ENCODE measurements at places on chromosomes 7 and 10.

GRCh38 chr7:1529383-1530116, 952 bp upstream of the MAFK start:
- DNase-seq: no peak

DNA sequence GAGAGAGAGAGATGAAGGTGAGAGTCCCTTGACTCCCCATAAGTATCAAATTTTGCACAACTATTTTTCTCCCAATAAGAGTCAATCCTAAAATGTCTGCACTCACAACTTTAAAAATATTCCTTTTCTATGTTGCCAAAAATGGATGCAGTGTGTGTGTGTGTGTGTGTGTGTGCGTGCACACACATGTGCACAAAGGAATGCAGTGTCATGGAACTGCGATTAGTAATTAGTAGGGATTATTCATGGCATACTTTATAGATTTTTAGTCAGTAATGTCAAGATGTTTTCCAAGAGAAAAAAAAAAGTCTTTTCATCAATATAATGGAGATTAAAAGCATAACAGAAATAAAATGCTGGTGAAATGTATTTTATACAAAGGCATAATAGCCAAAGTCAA, 179.1 kb upstream of the LRRTM3 start:
- peak; percentile 43 for DNase-seq

DNA sequence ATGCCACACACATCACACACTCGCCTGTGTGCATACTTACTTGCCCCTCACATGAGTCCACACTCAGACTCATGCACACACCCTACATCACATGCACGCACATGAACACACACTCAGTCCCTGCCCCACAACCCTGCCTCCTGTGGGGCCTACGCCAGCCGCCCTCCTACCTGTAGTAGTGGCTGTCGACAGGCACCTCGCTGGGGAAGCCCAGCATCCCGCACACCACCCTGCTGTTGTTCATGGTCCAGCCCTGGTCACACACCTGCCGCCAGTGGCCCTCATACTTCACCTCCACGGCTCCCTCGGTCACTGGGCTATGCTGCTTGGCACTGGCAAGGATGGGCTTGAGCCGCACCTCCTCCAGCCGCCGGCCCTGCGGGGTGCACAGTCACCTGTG, 7.2 kb downstream of the LOXL4 start:
- DNase-seq: no peak

DNA sequence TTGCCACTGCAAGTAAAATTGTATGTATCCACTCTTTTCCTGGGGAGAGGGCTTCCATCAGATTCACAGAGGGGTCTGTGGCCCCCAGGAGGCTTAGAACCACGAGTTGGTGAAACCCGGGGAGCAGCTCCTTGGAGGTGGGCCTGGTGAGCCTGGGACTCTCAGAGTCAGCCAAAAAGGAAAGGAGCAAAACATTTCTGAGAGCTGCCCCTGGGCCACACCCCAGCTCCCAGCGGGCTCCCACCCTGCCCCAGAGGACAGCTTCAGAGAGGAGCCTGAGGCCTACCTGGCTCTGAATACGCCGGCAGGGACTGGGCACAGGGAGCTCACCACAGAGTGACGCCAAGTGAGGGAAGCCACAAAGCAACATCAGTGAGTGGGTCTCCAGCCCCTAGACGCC, 56.9 kb downstream of the SH3PXD2A start:
- no peak for DNase-seq

All from fibroblast of upper back skin (primary cell).